ENCODE measurements at places on chromosomes 3 and 15.
A peak's percentile ranks its signal among the peaks of the same experiment; 100 is the strongest.

- no peak for DNase-seq
These were observed 1.1 kb upstream of the FBLN2 start for GRCh38 chr3:13547591-13548371.

GRCh38 chr3:56368846-56369245 is 99.4 kb downstream of the ERC2 start:
- no peak for DNase-seq

DNA sequence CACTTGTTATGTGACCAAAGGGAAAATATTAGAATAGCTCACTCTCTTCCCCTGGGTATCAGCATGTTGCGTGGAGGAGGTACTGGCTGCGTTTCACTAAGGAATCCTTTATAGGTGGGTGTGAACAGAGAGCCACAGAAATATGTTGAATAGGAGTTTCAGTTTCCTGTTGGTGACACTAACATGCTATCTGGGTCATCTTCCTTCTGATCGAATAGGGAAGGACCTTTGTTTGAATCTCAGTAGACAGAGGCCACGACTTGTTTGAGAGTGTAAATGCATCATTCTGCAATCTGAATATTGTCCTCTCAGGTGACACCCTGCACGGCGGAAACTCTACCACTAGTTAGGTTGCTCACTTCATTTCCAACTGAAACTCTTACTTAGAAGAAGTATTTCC is 157.9 kb upstream of the SLC2A2 start:
- DNase-seq = no peak

DNA sequence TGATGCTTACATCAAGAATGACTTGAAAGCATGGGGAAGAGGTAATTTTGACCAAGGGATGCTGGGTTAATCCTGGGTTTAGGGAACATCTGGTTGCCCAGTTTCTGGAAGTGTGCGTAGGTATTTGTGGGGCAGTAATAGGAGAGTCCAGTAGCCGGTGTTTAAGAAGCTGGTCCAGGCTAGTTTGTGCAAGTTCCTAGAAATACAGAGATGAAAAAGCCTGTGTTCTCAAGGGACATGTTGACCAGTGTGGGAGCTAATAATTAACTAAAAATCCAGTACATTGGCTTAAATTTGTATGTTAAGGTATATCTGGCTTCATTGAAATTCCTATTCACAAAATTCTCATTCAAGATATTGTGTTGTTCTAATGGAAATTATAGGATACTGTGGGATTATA is 51.2 kb downstream of the UBE2E2 start:
- no peak for DNase-seq

DNA sequence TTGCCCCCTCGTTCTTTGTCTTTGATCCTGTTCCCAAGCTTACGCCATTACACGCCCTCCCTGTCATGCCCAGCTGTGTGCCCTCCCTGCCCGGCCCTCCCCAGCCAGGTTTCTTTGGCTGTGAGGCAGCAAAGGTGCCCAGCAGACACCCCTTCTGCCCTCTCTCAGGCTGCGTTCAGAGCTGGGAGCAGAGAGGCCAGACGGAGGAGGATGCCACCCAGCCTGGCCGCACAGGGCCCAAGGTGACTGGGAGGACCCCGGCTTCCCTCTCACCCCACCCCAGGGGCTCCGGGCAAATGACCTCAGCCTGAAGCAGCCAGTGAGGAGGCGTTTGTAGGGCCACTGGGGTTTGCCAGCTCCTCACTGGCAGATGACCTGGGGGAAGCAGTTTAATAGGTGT is 30.8 kb upstream of the LACTB start:
- DNase-seq = no peak

GRCh38 chr3:138092023-138092422 is 23.4 kb downstream of the DZIP1L start:
- no peak for DNase-seq

DNA sequence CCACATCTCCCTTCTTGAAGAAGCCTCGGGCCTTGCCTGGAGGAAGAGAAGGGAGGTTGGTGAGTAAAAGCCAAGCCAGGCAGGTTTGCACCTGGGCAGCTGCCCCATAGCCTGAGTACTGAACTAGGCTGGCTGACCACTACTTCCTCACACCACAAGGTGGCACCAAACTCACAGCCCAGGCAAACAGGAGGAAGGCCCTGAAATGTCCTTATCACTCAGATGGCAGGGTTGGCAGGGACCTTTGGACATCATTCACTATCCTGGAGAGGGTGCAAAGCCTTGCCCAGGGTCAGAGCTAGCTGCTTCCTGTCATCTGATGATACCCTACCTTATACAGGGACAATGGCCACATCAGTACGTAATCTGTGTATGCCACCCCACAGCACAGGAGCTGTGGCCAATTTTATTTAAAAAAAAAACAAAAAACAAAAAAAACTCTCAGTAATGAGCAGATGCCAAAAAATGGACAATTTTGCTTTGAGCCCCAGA is 2.2 kb upstream of the GRAMD2A start:
- peak; percentile 97 for DNase-seq

DNA sequence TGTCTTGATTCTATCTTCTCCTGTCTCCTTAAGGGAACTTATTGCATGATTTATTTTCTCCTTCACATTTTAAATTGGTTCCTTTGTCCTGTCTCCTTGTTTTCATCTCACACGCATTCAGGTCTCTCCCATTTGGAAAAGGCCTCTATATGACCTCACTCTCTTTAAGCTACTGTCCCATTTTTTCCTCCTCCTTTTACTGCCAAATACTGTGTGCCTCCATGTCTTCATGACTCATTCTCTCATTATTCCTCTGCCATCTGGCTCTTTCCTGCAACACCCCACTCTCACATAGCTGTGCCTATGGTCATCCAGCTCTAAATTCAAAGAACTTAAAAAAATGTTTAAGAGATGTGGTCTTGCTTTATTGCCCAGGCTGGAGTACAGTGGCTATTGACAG is 48.0 kb downstream of the TYRO3 start:
- peak; percentile 69 for DNase-seq

GRCh38 chr3:115689928-115690327 is 66.6 kb downstream of the GAP43 start:
- DNase-seq = no peak

GRCh38 chr3:111040959-111041358 is 30.7 kb upstream of the NECTIN3 start:
- DNase-seq = no peak

DNA sequence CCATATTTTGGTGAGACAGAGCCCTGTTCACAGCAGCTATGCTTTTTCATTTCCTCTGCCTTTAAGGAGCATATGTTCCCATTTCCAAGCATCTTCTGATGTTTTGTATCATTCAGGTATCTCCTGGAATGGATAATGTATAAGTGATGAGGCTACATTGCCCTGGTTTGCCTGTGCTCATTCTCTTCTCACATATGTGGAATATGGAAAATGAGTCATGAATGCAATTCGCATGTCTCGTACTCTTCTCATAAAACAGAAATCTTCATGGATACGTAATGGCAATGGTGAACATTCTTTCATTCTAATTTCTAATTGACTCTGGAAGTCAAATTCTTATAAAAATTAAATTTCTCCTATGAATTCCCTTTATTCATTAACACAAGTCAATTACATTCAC is 143.1 kb downstream of the CDIN1 start:
- no peak for DNase-seq

- DNase-seq = no peak
These were observed 14.7 kb downstream of the CHD2 start for GRCh38 chr15:92914768-92915221.

Data from trophoblast cell (in vitro differentiated cells and primary cell).